ENCODE measurements at places on chromosomes 2 and 18.

GRCh38 chr2:129606496-129607270, 372.8 kb upstream of the RAB6C start:
- no peak for DNase-seq

- no peak for DNase-seq
Measured at GRCh38 chr18:6327895-6328620, 86.7 kb downstream of the L3MBTL4 start.

DNA sequence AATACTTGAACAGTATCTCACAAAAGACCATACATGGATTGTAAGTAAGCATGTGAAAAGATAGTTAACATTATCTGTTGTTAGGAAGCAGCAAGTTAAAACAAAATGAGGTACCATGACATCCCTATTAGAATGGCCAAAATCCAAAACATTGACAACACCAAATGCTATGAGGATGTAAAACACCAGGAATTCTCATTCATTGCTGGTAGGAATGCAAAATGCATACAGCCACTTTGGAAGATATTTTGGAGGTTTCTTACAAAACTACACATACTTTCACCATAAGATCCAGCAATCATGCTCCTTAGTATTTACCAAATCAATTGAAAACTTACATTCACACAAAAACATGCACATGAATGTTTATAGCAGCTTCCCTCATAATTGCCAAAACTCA, 30.9 kb upstream of the ICOS start:
- no peak for DNase-seq

DNA sequence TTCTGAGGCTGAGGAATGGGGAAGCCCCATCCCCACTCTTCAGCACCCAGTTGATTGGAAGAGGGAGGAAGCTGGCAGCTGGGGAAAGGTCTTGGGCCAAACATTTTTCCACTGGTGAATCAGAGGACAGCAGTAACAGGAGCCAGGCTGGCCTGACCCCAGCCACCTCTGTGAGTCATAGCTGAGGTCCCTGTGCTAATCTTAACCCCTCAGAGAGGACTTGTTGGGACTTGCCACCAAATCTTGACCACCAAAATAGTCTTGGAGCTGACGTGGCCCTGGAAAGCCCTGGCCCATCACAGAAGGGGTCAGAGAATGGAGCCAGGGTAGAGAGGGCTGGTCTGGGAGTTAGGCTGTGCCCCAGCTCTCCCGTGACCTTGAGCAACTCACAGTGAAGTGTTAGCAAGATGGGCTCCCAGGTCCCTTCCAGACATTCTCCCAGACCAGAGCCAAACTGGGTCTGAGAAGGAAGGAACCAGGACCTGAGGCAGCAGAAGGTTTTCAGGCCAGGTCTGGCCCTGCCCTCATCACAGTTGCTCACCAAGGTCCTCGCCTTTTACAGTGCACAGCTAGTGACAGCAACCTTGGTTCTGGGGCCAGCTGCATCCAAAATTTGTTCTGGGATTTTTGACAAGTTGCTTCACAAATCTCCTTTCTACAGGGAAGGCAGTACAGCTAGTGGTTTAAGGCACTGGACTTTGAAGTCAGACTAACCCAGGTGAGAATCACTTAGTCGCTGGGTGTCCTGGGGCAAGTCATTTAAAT, 266.6 kb downstream of the CYP26B1 start:
- DNase-seq, result no peak

GRCh38 chr2:39649511-39649910, 16.2 kb upstream of the TMEM178A start:
- no peak for DNase-seq

GRCh38 chr2:203960811-203961210, 24.2 kb downstream of the ICOS start:
- DNase-seq, result no peak

DNA sequence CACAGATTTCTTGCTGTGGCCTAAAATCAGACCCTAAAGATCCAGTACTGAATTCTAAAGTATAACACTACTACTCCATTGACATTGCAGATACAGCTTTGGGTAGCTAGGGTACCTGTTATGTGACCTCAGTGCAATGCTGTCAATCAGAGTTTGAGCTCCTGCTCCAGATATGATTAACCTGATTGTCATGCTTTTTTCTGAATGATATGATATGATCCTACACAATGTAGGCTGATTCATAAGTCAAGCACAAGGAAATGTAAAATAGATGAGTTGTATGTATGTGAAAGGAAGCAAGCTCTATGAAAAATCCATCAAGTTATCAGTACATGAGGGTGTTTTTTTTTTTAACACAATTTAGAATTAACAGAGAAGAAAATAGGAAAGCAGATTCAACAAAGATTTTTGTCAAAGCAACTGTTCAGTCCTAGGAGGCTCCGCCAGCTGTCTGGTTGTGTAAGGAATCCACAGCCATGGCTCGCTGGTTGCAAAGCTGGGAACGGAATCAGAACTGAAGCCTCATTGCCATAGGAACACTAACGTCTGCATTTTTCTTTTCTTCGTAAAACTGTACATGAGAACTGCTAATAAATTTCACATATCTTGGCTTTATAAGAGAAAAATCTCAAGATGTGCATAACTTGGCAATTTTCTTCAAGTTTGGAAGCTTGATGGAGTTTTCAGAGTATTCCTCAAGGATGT, 52.9 kb downstream of the NR4A2 start:
- no peak for DNase-seq

DNA sequence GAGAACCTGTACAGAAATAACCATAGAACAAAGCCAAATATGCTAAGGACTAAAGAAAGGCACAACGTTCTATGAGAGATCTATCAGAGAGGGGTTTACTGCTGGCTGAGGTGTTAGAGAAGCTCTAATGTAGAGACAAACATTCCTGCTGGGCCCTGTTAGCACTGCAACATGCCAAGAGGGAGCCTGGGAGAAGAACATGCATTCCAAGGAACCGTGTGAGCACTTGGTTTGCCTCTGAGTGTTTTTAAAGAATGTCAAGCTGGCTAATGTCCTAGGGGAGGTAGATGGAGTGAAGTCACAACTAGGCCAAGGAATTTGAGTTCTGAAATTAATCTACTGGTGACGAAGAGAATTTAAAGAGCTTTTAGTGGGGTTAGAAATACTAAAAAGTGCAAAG, 384.3 kb upstream of the LYPD1 start:
- no peak for DNase-seq

DNA sequence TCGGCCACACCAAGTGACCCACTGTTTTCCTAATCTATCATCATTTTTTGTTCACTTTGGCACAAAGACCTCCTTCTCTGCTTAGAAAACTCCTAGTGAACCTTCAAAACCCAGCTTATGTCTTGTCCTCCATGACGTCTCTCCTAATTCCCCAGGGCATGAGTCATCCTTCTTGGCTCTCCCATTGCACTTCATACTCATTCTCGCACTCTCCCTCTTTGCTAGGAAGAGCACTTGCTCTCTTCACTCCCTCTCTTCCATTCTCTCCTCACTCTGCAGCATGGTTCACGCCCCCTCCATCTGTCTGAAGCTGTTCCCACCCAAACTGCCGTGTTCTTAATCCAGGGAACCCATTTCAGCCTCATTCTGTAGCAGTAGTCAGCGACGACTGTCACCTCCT, 103.9 kb downstream of the MRO start:
- DNase-seq, result no peak

GRCh38 chr2:133437492-133437891, 130.8 kb downstream of the NCKAP5 start:
- DNase-seq, result no peak

DNA sequence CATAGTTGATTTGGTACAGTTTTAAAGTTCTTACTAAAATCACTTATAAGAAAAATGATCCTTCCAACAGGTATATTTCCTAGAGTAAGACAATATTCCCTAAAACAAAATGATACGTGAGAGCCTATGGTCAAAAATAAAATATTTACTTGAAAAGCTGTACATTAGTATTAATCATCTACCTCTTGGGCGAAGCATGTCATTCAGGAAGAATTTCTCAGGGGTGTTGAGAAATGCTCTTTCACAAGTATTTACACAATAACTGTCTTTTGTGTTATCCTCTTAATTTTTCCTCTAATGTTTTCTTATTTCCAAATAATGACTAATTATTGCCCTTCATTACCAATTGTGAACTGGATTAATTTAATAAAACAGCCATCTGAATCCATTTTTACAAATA, 466.3 kb downstream of the SATB2 start:
- no peak for DNase-seq

- DNase-seq, result no peak
Measured at GRCh38 chr2:65025453-65026123, 30.6 kb upstream of the CEP68 start.
